Ureter (tissue), 1 donor: ENCODE measurements at places on chromosomes 1 and 21. TPM values are rescaled to one million over a fixed set of nuclear protein-coding genes. Genes with fewer than 3 reads are reported as not detected.

- DNase-seq = no peak
These were observed 11.2 kb downstream of the IFT25 start for GRCh38 chr1:53934170-53934765.

DNA sequence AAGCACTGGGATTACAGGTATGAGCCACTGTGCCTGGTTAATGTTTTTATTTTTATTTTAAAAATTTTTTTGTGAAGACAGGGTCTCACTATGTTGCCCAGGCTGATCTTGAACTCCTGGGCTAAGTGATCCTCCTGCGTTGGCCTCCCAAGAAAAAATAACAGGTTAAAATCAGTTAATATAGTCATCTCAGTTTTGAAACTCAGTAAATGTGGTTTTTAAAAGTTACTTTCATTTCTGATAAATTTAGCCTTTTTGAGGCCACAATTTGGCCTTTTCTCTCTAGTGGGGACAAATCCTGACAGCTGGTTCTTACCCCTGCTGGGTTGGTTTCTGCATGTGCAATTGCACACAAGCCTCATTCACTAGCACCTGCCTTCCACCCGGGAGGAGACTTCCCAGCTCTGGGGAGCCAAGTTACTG, 13.3 kb downstream of the PMF1 start:
- DNase-seq = no peak

DNA sequence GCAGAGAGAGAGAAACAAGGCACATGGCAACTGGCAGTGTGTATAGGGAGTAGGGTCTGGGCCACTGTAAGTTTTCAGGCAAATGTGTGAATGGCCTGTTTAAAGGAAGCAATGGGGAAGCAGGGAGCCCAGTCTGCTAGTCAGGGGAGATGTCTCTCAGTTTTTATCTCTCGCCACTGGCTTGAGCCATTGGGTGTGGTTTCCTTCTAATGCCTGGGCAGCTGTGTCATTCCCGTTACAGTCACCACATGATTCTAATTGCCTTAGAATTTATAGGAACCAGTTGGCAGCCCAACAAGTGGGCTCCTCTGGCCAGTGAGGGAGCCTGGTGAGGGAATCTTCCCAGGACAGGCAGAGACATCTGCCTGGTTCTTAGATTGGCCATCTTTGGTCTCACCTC, 182.4 kb downstream of the DISC1 start:
- DNase-seq = no peak

The CFHR1 gene
- 2.3 TPM for total RNA-seq

The DVL1 gene
- 52.8 TPM for total RNA-seq

The CD1D gene
- 1.7 TPM for total RNA-seq

- DNase-seq = peak; percentile 54
These were observed 885 bp upstream of the SSBP3 start for GRCh38 chr1:54407154-54407403.

DNA sequence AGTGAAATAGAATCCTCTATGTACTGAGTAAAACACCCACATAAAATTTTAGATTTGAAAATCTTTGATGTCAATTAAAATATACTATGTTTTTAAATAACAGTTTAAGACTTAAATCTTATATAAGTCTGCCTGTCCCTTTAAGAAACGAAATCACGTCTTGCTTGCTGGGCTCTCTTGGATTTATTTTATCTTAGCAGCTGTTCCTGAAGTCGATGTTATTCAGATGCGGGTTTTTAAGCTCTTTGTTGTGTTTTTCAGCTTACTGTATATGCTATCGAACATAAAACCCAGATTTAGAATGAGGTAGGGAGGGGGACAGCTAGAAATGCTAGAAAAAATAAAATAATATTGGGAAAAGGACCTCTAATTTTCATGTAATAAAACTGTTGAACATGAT, 11.1 kb upstream of the SSX2IP start:
- no peak for DNase-seq
